Activated CD4-positive, alpha-beta T cell treated with anti-CD3 and anti-CD28 coated beads for 48 hours (primary cell): ENCODE measurements at places on chromosomes 16 and 17.

DNA sequence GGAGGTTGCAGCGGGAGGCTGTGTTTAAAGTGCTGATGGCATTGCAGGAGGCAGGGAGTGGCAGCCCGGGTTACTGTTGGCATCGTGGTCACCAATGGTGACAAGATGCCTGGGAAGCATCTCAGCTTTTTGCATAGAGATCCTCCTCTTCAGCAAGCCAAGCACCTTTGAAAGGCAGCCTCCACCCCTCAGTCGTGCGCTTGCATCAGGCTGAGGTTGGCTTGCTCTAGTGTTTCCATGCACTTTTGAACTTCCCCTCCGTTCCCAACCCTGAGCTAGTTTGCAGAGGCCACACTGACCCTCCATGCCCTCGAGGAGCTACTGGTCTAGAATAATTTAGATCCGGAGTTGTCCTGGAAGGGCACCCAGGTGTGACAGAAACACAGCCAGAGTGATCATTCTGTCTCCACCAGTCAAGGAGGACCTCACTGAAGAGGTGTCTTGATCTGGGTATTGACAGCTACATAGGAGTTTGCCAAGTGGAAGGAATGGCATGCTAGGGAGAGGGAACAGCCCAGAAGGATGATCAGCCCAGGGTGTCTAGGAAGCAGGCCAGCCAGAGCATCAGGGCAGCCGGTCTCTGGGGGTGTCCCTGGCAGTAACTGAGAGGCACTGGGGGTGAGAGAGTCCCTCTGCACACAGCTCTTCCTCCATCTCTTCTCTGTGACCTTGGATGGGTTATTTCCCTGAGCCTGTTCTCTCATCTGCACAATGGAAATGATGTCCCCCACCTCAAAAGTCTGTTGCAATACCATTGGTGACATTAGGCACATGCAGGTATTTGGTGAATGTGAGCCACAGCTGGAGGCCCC is 7.7 kb downstream of the BEAN1 start:
- DNase-seq: no peak

GRCh38 chr17:78759969-78760352 is 22.1 kb downstream of the CYTH1 start:
- DNase-seq: no peak

- DNase-seq: no peak
Observed at GRCh38 chr17:57773557-57773956, 28.5 kb upstream of the CCDC182 start.

GRCh38 chr17:6686026-6686425 is 27.1 kb downstream of the SLC13A5 start:
- no peak for DNase-seq

- DNase-seq: no peak
Observed at GRCh38 chr17:78359321-78359996, 418 bp downstream of the SOCS3 start.

DNA sequence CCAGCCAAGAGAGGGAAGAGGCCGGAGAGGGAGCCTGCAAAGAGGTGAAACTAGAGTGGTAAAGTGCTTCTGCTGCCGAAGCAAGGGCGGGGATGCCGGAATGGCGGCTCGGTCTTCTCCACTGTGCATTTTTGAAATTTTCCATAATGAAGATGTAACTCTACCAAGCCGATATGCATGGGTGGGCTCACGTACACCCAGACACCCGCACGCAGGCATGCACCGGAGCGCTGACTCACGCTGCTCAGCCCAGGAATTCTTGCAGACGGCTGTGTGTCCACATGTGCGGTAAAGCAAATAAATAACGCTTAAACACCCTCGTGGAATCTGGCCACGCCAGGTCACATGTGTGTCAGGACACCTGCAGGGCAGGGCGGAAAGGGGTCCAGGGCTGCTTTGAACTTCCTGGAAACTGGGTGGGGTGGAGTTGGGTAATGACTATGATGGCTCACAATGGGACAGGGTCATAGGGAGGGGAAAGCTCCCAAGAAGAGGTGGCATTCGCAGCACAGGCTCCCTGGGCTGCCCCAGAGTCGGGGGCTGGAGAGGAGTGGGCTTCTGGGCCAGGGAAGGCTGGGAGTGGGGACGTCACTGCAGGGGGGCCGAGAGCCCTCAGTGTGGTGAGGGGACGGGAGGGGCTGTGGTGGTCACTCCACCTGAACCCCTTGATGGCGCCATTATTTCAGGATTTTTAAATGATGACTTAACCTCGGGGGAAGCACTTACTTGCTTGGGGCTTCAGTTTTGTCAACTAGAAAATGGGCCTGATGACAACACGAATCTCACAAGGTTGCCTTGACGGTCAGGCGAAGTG is 265.5 kb downstream of the PARN start:
- DNase-seq: no peak

- no peak for DNase-seq
Observed at GRCh38 chr17:33797181-33797580, 457.9 kb upstream of the CCL2 start.

GRCh38 chr16:65598621-65599020 is 476.8 kb upstream of the CDH11 start:
- DNase-seq: no peak

GRCh38 chr17:55743103-55743679 is 7.7 kb upstream of the PCTP start:
- peak; percentile 8 for DNase-seq

GRCh38 chr16:85645021-85645589 is 32.0 kb downstream of the GSE1 start:
- DNase-seq: no peak

DNA sequence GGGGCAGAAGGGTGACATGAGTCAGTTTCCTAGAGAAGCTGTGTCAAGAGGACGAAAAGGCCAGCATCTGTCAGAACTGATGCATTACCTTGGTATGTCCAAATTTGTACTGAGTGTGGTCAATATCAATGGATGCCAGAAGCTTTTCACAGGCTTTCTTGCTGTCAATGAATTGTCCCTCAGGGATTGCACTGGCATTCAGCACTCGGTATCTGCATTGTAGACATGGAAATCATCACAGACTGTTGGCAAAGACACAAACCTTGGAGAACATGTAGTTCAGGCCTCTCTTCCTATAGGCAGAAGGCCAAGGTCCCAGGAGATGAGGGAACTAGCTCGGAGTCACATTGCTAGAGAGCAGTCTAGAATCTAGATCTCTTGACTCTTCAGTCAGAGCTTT is 16.6 kb downstream of the MYH3 start:
- no peak for DNase-seq

DNA sequence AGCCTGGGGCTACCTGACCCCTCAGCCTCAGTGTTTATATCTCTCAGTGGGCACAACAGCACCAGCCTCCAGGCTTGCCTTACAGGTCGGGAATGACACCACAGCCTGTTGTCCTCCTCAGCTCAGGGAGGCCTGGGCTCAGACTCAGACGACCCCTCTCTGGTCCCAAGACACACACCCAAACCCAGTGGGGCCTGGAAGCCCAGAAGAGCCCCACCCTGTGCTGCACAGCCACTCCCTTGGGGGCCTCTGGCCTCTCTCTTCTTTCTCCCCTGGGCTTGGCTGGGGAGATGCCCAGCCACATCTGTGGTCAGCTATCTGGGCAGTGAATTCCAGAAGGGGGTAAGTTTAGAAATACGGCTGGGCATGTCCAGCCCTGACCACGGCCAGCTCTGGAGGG is 2.4 kb downstream of the NATD1 start:
- DNase-seq: no peak

GRCh38 chr16:49112754-49113153 is 168.9 kb downstream of the CBLN1 start:
- no peak for DNase-seq

DNA sequence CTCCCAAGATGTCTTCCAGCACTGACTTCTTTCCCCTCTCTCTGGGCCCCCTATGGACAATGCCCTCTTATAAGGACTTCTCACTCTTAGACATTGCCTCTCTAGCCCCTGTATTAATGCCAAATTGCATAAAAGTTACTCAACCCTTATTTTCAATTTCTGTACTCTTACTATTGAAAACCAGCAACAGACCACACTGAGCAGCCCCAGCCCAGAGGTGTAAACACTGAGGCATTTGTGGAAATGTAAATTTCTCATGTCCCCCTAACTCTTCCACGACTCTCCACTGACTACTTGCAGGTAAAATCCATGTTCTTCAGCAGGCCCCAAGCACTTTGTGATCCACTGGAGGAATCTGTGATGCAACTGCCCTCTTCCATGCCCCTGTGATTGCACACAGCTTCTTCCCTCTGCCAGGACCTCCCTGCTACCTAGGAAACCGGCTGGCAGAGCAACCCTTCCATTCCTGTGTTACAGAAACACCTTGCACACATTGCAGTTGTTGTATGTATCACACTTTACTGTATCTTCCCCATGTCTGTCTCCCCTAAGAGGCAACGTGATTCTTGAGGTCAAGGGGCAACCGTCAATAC is 4.4 kb downstream of the N4BP1 start:
- DNase-seq: no peak

DNA sequence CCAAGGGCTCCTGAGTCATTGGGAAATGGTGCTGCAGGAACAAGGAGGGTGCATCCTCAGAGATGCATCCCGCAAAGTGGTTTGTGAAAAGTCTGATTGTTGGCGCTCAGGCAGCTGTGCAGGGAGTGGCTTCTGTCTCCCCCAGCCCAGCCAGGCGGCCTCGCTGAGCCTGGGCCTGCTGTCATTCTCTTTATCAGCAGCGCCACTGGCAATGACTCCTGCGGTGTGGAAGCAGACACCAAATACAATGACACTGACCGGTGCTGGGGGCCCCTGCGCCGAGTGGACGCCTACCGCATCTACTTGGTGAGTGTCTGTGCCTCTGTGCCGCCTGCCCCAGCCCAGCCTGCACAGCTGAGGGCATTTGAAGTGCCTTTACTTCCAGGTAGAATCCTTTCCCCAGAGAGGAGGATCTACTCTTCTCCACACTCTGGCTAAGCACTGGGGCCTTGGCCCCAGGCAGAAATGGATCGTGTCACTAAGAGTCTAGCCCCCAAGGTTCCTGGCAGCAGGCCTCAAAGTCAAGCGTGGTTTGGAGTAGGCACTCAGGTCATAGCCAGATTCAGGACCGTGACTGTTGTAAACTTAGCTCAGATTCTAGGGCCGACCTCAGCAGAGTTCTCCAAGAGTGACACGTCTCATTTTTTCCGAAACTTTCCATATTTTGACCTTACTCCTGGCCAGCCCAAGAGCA is 19.3 kb upstream of the NAT9 start:
- DNase-seq: no peak

DNA sequence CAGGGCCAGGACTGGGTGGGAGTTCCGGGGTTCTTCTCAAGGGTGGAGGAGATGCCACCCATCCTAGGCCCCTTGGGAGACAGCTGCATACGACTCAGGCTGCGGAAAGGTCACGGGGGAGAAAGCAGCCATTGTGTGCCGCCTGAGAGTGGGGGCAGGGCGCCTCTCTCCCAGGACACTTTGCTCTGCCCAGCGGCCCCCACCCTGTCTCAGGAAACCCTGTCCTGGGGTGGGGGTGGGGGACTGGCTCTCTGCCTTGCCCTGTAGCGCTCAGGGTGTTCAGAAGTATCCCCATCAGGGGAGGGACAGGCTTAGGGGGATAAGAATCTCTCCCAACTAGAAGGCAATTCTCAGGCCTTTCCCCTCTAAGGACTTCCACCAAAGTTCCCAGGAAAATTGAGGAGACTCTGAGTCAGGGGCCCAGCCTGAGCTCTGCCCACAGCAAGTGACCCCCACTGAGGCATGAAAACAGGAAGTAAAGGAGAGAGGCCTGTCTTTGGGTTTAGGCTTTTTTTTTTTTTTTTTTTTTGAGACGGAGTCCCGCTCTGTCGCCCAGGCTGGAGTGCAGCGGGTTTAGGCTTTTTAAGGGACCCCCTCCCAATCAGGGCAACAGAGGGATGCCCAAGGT is 4.9 kb downstream of the GIT1 start:
- DNase-seq: no peak

DNA sequence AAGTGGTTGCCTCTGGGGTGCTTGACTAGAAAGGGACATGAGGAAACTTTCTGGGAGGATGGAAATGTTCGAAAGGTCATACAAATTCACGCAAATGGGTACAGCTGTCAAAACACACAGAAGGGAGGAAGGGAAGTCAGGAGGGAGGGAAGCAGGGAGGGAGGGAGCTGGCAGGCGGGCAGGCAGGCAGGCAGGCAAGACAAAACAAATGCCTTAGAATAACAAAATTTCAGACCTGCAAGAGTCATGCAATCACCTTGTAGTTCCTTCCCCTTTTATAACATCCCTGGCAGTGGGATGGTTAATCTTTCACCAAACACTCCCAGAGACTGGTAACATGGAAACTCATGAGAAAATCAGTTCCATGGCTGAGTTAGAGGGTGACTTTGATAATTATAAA is 189.2 kb downstream of the STX8 start:
- no peak for DNase-seq

DNA sequence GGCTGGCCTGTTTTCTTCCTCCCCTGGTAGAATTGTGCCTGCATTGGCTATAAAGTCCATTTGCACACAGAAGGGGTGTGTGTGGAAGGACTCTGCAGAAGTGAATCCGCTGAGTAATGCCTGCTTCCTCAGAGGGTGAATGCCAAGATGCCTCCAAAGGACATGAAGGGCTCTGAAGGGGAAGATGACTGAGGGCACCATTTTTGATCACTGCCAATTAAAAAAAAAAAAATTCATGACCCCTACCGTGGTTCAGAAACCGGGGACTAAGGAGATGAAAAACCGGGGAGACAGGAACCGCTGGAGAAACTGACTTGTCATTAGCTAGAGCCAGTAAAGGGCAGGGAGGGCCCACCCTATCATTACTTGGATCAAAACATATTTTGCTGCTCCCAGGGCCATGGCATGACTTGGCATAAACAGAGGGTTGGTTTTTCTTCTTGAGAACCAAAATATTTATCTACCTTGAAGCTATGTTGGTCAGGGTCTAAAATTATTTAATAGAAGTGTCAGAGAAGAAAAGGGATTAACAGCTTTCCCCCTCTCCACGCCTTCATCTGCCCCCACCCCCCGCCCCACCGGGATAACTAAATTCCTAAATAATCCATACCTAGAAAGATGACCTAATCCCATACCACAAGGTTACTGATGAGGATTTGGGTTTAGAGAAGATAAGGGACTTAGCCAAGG is 3.6 kb upstream of the USP7 start:
- DNase-seq: no peak

DNA sequence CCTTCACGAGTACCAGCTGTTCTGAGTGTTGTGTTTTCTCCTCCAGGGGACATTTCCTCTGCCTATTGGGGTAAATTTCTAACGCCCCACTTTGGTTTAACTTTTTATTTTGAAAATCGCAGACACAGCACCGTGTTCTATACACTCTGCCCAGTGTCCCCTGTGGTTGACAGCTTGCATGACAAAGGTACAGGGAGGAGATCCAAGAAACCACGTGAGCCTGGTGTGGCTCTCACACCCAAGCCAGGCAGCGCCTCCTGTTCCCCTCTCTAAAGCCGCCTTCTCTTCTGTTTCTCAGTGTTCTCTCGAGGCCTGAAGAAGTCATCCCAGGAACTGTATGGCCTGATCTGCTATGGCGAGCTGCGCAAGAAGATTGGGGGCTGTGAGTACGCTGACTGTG is 25.4 kb downstream of the CRAMP1 start:
- no peak for DNase-seq
